Tibial nerve (tissue), 4 donors: ENCODE measurements at places on chromosomes 2 and 18.

- DNase-seq, result no peak
Observed at GRCh38 chr2:70923378-70924015, 12.2 kb upstream of the ATP6V1B1 start.

- DNase-seq, result no peak
Observed at GRCh38 chr2:170517538-170517937, 197.6 kb upstream of the SP5 start.

DNA sequence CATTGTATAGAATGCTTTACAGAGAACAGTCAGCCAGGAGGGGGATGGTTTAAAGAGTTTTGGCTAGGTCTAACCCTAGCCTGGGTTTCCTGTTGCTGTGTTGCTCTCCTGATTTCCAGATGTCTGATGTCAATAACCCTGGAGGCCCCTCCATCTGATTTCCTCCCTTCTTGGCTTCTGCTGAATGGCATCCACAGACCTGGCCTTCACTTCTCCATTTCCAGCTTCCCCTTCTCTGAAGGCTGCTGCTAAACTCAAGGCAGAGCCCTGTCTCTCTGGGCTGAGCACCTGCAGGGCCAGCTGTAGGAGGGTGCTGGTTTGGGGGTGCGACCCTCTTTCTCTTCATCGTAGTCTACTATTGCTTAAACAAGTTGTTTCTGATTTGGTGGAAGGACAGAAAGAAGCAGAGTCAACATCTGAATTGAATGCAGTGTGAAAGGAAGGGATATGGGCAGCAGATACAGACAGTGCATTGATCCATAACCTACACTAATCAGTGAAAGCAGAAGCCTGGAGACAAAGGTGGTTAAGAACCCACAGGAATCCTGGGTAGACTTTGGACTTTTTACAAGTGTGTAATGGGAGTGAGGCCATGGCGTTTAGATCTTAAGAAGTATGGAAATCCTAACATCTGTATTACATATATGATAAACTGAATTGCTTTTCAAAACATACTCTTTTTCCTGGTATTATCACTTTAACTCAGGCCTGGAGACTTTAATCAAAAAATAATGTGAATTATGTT, 153.6 kb downstream of the HRH4 start:
- no peak for DNase-seq

GRCh38 chr18:22172120-22172582, 2.8 kb downstream of the GATA6 start:
- no peak for DNase-seq

- no peak for DNase-seq
Observed at GRCh38 chr2:174761837-174762236, 2.4 kb downstream of the CHRNA1 start.

- DNase-seq, result no peak
Observed at GRCh38 chr2:232330068-232330999, 48.2 kb upstream of the ALPP start.

DNA sequence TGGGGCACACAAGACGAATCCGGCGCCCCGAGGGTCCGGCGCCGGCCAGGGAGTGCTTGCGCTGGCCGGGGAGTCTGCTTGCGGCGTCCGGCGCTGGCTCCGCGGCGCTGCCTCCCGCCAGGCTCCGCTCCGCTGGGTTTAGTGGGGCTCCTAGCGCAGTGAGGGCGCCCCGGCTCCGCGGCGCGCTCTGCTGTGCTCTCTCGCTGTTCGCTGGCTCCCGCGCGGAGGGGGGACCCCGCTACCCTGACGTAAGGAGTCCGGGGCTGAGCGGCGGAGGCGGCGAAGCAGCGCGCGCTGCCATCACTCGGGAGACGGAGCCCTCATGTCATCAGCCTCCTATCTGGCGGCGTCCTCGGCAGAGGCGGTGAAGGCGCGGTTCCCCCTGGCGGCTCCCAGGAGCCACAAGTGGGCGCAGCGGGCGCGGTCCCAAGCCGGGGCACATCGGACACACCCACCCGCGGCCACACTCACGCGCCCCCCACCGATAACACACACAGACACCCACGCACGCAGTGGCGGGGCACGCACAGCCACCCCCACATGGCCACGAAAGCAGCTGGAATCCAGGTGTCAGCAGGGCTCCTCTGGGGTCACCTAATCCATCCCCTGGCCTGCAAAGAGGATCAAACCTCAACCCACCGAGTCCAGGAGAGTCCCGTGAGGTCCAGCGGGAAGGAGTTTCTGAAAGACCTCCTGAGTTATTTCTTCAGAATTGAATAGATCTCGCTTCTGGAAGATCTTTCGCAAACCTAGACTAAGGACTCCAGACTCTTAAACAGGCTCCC, at the start of gene C1QL2:
Gene C1QL2, minus strand, starts transcription at position 189 of the 785 bp plus-strand sequence. CDS start 482 bp downstream, outside the sequence.
- DNase-seq, result no peak

GRCh38 chr18:10252952-10253705, 201.3 kb upstream of the APCDD1 start:
- no peak for DNase-seq

DNA sequence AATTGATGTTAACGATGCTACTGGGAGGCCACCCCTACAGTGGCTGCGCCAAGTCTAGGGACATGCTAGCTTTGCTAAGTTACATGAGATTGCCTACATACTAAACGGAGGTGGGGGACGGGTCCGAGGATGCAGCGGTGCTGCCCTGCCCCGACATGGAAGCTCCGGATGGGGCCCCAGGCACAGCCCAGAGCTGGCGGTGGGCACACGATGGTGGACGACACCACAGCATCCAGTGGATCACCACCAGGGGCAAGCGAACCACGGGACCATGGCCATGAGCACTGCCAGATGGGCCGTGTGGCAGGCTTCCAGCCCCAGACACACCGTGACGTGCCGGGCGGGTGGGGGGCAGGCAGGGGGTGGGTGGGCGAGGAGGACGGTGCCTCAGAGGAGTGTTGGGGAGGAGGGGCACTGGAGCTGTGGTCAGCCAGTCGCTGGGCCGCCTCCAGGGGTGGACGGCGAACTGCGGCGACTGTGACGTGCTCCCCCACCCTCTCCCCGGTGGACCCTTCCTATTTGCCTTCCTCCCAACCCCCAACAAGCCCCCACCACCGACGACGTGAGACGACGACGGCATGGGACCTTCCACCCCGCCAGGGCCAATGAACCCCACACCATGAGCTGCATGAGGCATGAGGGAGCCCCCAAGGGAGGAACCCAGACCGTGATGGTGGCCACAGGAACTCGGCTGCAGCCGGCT, 90.6 kb upstream of the ANKRD30BL start:
- no peak for DNase-seq

DNA sequence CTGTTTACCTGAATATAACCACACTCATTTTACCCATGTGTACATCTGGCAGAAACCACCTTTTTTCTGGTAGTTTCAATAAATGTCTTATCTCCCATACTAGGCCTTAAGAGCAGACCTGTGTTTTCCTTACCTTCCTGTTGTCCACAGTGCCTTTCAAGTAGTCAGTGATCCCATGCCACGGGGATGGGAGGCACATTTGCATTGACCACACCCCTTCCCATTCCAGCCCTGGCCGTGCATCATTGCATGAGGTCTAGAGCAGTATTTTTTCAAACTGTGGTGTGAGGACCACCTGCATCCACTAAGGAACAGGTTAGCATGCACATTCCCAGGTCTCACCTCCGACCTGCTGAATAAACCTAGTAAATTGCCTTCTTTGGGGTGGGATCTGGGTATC, 165.2 kb upstream of the FOSL2 start:
- DNase-seq, result no peak

DNA sequence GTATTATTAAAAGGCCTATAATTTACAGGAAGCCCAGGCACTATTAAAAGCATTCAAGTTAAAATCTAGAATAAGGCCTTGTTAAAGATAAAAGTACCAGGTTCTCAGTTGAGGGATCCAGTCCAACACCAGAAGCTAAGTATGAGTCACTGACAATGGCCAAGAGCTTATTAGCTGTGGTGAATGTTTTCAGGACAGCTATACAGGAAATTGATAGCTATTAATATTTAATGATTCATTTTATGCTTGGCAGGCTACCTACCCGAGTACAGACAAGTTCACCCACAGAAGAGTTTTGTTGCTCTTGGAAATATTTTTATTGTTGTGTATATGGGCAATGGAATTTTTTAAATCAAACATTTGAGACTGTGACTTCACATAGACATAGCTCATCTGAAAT, 729.6 kb upstream of the ZNF804A start:
- no peak for DNase-seq

DNA sequence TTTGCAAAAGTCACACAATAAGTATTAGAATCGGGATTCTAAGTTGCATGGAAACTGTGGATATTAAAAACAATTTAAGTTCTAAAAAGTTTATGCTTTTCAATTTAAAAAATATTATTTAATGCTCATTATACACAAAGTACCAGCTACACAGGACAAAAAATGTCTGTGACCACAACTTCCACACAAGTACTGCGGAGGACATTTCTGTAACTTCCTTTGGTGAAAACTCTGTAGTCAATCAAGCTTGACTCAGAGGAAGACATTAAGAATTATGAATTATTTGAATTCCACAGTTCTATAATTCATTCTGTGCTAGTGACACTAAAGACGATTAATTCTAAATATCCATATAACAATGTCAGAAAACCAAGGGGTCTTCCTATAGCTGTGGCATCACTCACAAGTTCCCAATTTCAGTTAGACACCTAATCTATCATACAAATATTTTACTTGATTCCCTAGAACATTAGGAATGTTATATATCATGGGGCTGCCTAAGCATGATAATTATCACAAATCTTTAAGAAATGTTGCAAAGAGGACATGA, 120.5 kb downstream of the AFF3 start:
- DNase-seq, result no peak

DNA sequence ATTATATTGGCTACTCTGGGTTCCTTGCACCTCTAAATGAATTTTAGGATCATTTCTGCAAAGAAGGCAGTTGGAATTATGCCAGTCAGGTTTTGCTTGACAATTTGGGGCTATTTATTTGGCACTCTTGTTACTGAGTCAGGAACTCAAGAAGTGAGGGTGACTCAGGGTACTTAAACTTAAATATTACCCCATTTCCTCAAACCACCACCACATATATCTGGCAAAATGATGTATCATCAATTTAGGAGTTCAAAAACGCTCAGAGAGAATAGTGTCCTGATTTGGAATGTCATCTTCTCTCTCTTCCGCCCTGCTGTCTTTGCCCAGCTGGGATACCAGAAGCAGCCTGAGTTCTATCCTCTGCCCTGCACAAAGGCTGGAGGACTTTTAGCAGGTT, 2.4 kb upstream of the THNSL2 start:
- no peak for DNase-seq

DNA sequence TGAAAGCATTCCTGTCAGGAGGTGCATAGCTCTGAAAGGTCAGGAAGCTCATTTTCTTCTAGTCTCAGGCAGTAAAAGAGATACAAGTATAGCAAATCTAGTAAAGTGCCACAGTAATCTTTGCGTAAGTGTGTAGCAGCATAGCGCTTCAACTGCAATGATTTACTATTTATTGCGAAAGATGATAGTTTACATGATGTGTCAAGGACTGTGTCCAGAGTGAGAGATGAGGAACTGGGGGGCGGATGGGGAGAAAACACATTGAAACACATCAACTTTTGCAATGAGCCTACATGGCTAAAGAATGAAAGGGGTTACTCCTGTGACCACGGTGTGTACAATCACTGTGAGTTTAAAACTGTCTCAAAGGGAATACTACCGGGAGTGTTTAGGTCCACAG, 644.4 kb downstream of the GALR1 start:
- no peak for DNase-seq

GRCh38 chr2:192148241-192148619, 46.5 kb downstream of the TMEFF2 start:
- no peak for DNase-seq

DNA sequence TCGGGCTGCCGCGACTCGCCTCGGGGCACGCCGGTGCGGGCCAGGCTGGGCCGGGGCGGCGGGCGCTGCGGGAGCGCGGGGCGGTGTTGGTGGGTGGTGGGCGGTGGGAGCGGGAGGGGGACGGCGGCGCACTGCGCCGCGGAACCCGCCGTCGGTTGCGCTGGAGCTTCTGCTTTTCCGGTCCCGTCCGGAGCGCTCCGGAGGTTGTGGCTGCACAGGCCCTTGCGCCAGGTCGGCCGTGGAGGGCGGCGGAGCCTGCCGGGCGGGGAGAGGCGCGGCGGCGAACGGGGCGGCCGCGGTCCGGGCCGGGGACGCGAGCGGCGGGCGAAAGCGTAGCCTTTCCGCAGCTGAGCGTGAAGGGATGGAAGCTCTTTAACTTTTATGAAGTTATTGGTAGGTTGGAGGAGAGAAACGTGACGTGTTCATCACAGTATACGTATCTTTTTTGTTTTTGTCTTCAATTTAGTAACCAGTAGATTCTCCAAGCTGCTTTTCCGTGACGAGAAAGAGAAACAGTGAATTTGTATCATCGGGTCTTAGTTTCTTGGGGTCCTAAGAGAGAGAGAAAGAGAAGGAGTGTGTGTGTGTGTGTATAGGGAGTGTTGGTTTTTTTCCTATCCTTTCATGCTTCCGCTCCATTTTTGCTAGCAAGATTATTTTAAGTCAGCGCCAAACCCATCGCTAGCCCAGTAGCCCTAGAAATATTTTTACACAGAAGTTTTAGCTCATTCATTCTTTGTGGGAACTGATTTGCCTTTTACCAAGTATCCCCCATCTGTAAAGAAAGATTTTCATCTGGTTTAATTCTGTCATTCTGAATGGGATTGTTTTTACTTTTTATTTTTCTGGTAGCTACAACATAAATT, 535 bp downstream of the ATG4B start:
- no peak for DNase-seq

DNA sequence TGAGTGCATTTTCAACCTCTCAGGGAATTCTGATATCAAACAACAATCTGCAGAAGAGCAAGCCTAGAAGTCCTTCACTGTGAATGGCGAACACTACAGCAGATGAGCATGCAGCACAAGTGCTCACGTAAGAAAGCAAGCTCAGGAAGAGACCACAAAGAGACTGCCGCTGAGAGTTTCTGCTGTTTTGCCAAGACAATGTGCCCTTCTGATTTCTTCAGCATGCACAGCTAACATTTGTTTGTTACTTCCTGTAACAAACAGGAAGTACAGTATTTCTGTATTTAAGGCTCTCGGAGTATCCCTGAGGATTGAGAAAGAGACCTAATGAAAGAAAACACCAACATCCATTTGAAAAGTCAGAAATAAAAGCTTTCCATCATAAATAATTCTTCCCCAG, 45.9 kb downstream of the MBOAT2 start:
- no peak for DNase-seq

DNA sequence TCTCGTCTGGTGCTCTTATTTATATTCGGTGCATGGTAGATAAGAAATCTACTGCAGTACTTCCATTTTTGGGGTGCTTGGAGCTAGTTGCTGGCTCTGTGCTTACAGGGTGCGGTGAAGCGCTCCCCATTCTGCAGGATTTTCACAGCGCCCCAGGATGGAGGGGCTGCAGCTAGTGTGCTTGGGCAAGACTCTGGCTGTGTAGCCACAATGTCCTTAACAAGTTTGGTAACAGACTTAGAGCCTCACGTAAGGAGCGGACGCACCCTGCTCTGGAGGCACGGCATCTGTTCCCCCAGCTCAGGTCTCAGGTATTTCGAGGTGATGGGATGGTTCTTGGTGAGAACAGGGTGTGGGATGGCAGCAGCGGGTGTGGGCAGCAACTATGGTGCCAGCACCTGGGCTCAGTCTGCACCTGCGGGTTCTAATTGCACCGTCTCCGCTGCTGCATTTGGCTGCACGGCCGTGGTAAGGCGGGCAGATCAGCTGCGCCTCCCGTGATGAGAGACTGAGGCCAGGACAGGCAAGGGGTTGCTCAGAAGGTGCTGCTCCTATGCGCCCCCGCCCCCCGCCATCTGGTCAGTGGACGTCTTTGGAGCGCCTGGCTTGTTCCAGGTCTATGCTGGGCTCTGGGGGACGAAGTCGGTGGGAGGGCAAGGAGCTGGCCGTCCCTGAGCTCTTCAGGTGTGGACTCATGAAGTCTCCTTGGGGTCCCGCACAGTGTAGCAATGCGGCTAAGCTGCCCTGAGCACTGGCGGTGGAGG, 20.1 kb upstream of the ALLC start:
- DNase-seq, result no peak

- no peak for DNase-seq
Observed at GRCh38 chr2:43207553-43208300, 18.7 kb downstream of the ZFP36L2 start.
